ENCODE measurements at places on chromosomes 16 and 17. TPM values are rescaled to one million over a fixed set of nuclear protein-coding genes. Genes with fewer than 3 reads are reported as not detected.

The TP53TG3 gene
- not detected for polyA plus RNA-seq

The TEX14 gene
- 2.9 TPM for polyA plus RNA-seq

The USP6 gene
- 2.3 TPM for polyA plus RNA-seq

The SLFN11 gene
- polyA plus RNA-seq: 0.27 TPM

The KCNAB3 gene
- polyA plus RNA-seq: 0.58 TPM

The CARHSP1 gene
- 1.1 TPM for polyA plus RNA-seq

The FAM222B gene
- polyA plus RNA-seq: 11.9 TPM

The ADGRG1 gene
- polyA plus RNA-seq: 2.3 TPM

The KRTAP1-1 gene
- polyA plus RNA-seq: not detected

The KRTAP4-6 gene
- not detected for polyA plus RNA-seq

The PSMC3IP gene
- polyA plus RNA-seq: not detected

The RPAIN gene
- polyA plus RNA-seq: 103 TPM
